ENCODE measurements at places on chromosomes 11 and 22.

DNA sequence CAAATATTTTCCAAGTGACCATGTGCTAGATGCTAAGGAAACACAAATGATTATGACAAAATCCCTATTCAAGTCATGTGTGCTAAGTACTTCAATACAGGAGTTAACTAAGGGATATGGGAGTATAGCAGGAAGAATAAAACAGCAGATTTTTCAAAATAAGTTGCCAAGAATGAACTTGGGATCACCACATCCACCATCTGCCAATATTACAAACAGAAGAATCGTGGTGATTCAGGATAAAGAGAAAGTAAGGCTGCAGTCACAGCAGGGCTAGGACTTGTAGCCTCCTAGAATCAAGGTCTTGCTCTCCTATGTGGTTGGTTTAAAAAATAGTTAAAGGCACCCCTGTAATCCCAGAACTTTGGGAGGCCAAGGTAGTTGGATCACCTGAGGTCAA is 34.3 kb downstream of the MRTFA start:
- DNase-seq: no peak

DNA sequence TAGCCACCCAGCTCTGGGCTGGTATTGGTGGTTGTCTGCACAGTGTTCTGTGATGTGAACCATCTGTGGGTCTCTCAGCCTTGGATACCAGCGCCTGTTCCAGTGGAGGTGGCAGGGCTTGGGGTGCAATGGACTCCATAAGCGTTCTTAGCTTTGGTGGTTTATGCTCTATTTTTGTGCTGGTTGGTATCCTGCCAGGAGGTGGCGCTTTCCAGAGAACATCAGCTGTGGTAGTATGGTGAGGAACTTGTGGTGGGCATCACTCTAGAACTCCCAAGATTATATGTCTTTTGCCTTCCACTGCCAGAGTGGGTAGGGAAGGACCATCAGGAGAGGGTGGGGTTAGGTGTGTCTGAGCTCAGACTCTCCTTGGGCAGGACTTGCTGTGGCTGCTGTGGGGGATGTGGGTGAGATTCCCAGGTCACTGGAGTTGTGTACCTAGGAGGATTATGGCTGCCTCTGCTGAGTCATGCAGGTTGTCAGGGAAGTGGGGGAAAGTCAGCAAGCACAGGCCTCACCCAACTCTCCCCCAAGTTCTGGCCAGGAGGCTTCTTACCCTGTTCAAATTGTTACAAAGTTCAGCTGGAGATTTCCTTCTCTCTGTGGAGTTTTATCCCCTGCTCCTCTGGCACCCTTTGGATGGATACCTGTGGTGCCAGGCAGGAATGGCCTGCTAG is 47.2 kb downstream of the MRGPRX2 start:
- no peak for DNase-seq

- DNase-seq: no peak
Measured at GRCh38 chr22:33741025-33741424, 179.3 kb downstream of the LARGE1 start.

GRCh38 chr11:72950685-72951084 is 136.5 kb downstream of the ATG16L2 start:
- DNase-seq: no peak

- DNase-seq: no peak
Measured at GRCh38 chr11:36333468-36333867, 37.4 kb downstream of the PRR5L start.

- DNase-seq: no peak
Measured at GRCh38 chr11:73453562-73453961, 77.4 kb downstream of the RELT start.

GRCh38 chr11:117229931-117230285 is 2.0 kb downstream of the PCSK7 start:
- DNase-seq: no peak

DNA sequence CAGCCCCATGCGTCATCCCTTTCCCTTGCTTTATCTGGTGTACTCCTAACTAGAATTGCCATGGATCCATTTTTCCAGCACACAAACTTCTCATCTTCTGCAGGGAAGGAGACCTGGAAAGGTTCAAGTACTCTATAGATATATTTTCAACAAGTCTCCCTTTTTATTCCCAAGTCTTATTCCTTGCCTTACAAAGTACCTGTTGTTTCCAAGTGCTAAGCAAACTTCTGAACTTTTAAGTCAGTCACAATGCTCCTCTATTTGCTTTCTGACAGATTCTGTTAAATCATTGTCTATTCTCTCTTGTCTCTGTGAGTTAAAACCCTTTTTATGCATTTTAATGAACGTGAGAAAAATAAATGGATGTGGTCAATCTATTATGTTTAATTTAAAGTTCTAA is 20.4 kb downstream of the CCDC73 start:
- no peak for DNase-seq

- DNase-seq: no peak
Measured at GRCh38 chr11:57364851-57365660, 15.9 kb downstream of the PRG3 start.

- DNase-seq: no peak
Measured at GRCh38 chr11:119144825-119145486, 3.9 kb upstream of the ABCG4 start.

All from activated CD4-positive, CD25-positive, alpha-beta regulatory T cell (primary cell).